ENCODE measurements at places on chromosomes 7 and 10. TPM values are rescaled to one million over a fixed set of nuclear protein-coding genes. Genes with fewer than 3 reads are reported as not detected.

DNA sequence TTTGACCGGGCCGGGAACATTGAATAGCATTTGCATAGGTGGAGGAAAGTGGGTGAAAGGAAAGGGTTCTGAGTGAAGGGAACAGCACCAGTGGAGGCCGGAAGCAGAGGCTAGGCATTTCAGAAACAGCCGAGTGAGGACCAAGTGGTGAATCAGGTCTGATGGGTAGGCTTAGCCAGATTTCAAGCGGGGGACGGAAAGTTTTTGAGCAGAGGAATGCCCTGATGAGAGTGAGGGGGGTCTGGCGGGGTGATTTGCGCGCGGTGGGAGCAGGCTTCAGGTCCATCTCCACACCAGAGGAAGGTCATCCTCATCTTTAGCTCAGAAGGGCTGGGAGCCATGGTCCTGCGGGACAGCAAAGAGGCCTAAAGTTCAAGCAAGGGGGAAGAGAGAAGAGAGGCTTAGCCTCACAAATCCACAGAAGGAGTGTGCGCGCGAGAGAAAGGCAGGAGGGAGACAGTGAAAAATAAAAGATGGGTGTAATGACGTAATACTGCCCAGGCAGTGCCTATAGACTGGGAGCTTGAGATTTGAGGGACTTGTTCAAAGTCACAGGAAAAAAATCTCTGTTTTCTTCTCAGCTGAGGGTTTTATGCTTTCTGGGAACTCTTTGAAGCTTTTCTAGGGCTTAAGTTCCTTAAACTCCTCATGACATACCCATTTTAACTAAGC is 1.0 kb upstream of the DENND2A start:
- no peaks in the 10 kb centered on the region for H3K36me3 ChIP-seq
- peak overlapping the region; percentile 56 for H3K27ac ChIP-seq
- no peak overlapping the region for H3K4me3 ChIP-seq
- H3K4me1 ChIP-seq = no peaks in the 10 kb centered on the region
- DNase-seq = no peak

- no peak for DNase-seq
- no peaks in the 10 kb centered on the region for H3K36me3 ChIP-seq
- H3K4me3 ChIP-seq = no peak overlapping the region
- no peaks in the 10 kb centered on the region for H3K4me1 ChIP-seq
Measured at GRCh38 chr10:123637326-123637880, 28.8 kb upstream of the GPR26 start.

- no peaks in the 10 kb centered on the region for H3K4me1 ChIP-seq
- DNase-seq = no peak
- no peaks in the 10 kb centered on the region for H3K27me3 ChIP-seq
- no peak overlapping the region for H3K4me3 ChIP-seq
- H3K36me3 ChIP-seq = no peaks in the 10 kb centered on the region
Measured at GRCh38 chr7:23960361-23960760, 250.3 kb downstream of the STK31 start.

DNA sequence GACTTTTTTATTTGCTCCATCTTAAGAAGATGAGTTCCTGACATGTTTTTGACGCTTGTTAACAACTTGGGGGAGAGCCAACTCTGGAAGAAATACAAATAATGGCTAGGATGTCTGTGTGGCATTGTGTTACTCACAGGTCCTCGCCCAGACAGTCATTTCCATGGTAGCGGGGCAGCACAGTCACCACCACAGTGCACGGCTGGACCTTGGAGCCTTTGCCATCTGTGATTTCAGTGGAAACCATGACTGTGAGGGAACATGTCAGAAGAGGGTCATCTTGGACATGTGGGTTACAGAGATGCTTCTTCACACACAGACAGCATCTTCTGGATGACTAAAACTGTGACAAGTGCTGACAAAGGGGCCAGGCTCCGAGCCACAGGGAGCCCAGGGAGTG is 74.5 kb downstream of the PKD1L1 start:
- no peak overlapping the region for H3K27ac ChIP-seq
- H3K36me3 ChIP-seq = no peaks in the 10 kb centered on the region

GRCh38 chr10:104337521-104337984 is 712 bp downstream of the ITPRIP start:
- peak overlapping the region; percentile 95 for H3K27ac ChIP-seq
- no peaks in the 10 kb centered on the region for H3K27me3 ChIP-seq
- H3K36me3 ChIP-seq = no peaks in the 10 kb centered on the region
- H3K4me1 ChIP-seq = peaks cover 23% of the 10 kb centered on the region
- DNase-seq = peak; percentile 55

- no peak overlapping the region for H3K27ac ChIP-seq
- H3K4me1 ChIP-seq = peaks cover 26% of the 10 kb centered on the region
- H3K4me3 ChIP-seq = no peak overlapping the region
- no peak for DNase-seq
- no peaks in the 10 kb centered on the region for H3K27me3 ChIP-seq
Measured at GRCh38 chr7:37097983-37098382, 350.7 kb downstream of the ELMO1 start.

- no peaks in the 10 kb centered on the region for H3K27me3 ChIP-seq
- H3K4me3 ChIP-seq = no peak overlapping the region
- H3K36me3 ChIP-seq = no peaks in the 10 kb centered on the region
- no peak overlapping the region for H3K27ac ChIP-seq
Measured at GRCh38 chr10:71505862-71506261, 109.1 kb downstream of the CDH23 start.

DNA sequence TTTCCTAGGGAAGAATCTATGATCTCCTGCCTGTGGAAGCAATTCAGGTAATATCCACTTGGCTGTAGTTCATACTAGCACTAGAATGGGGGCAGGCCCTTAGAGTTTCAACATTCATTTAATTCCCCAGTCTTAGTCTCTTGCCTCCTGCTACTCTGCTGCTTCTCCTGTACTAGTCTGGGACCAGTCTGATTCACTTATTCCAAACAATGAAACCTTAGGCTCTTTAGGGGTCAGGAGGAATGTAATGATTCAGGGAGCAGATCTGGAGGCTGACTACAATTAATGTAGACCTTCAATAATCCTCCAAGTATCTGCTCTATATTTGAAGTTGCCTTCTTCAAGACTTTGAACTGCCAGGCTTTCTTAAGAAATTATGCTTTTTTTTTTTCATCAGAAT is 101.8 kb downstream of the GNAT3 start:
- DNase-seq = no peak
- H3K4me1 ChIP-seq = no peaks in the 10 kb centered on the region
- no peaks in the 10 kb centered on the region for H3K27me3 ChIP-seq
- no peaks in the 10 kb centered on the region for H3K36me3 ChIP-seq
- no peak overlapping the region for H3K27ac ChIP-seq
- no peak overlapping the region for H3K4me3 ChIP-seq

DNA sequence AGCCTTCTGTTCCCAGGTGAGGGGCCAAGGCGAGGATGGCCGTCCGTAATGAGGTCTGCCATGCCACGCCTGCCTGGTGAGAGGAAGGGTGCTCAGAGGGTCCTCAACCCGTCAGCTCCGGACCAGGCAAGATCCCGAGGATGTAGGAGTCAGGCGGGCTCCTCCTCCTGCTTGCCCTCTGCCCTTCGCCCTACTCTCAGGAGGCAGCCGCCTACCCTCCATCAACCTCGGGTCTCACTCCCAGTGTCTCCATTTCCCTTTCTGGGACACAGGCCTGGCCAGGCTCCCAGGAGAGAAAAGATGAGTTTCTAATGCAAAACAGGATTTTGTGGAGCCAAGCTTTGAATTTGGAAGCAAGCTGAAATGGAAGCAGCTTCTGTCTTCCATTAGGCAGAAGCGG is 184.0 kb downstream of the PTPN20 start:
- DNase-seq = no peak
- no peaks in the 10 kb centered on the region for H3K27me3 ChIP-seq
- H3K36me3 ChIP-seq = no peaks in the 10 kb centered on the region
- H3K4me1 ChIP-seq = no peaks in the 10 kb centered on the region
- H3K4me3 ChIP-seq = no peak overlapping the region

DNA sequence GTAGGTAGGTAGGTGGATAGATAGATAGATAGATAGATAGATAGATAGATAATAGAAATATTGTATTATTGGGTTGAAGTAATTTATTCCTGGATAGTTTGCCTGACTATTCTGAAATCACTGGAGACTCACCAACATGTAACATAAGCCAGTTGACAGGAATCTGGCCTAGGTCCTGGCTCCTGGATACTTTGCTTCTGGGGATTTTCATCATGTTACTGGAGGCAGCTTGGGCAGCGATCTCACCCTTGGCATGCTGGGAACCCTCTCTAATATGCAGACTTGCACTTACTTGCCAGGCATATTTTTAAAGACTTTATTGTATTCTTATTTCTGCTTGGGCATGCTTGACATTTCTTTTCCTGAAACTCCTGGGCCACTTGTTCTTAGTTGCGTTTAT is 709.1 kb upstream of the FZD8 start:
- H3K27me3 ChIP-seq = no peaks in the 10 kb centered on the region
- H3K4me3 ChIP-seq = no peak overlapping the region
- no peaks in the 10 kb centered on the region for H3K36me3 ChIP-seq
- no peaks in the 10 kb centered on the region for H3K4me1 ChIP-seq

GRCh38 chr7:5543361-5543760 is 119.7 kb upstream of the TNRC18 start:
- no peak for DNase-seq
- no peaks in the 10 kb centered on the region for H3K27me3 ChIP-seq
- H3K36me3 ChIP-seq = no peaks in the 10 kb centered on the region
- H3K27ac ChIP-seq = no peak overlapping the region
- no peak overlapping the region for H3K4me3 ChIP-seq

DNA sequence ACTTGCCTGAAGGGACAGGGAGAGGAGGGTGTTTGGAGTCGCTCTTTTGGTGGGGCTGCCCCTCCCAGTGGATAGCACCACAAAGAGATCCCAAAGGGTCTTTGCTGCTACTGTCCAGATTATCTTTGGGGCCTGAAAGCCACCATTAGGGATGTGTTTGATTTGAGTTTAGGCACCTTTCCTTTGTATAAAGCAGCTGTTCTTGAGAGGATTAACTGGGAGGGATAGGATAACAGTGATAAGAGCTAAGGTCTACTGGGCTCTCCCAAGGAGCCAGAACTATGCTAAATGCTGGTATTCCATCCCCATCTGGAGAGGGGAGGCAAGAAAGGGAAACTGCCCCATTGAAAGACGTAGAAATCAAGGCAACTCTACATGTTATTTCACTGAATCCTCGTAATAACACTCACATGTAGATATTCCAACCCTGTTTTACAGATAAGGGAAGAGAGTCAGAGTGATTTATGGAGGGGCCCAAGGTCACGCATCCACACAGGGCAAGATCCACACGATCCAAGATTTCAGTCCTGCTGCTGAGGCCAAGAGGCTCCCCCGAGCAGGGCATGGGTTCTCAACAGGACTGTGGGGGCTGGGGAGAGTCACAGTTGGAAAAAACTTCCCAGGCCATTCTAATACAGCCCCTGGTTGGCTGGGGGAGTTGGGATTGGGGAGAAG is 11.1 kb upstream of the TCF7L2 start:
- no peak overlapping the region for H3K4me3 ChIP-seq
- no peaks in the 10 kb centered on the region for H3K36me3 ChIP-seq
- DNase-seq = no peak
- no peak overlapping the region for H3K27ac ChIP-seq
- no peaks in the 10 kb centered on the region for H3K4me1 ChIP-seq

- H3K27me3 ChIP-seq = no peaks in the 10 kb centered on the region
- no peaks in the 10 kb centered on the region for H3K36me3 ChIP-seq
Measured at GRCh38 chr7:45007106-45007505, 7.1 kb downstream of the CCM2 start.

- DNase-seq = no peak
- H3K27ac ChIP-seq = no peak overlapping the region
- no peak overlapping the region for H3K4me3 ChIP-seq
- no peaks in the 10 kb centered on the region for H3K4me1 ChIP-seq
- H3K36me3 ChIP-seq = no peaks in the 10 kb centered on the region
Measured at GRCh38 chr7:135924302-135924701, 52.9 kb downstream of the MTPN start.

- no peak overlapping the region for H3K4me3 ChIP-seq
- no peaks in the 10 kb centered on the region for H3K36me3 ChIP-seq
- no peak overlapping the region for H3K27ac ChIP-seq
- no peak for DNase-seq
Measured at GRCh38 chr10:79488336-79488735, 24.0 kb upstream of the EIF5AL1 start.

DNA sequence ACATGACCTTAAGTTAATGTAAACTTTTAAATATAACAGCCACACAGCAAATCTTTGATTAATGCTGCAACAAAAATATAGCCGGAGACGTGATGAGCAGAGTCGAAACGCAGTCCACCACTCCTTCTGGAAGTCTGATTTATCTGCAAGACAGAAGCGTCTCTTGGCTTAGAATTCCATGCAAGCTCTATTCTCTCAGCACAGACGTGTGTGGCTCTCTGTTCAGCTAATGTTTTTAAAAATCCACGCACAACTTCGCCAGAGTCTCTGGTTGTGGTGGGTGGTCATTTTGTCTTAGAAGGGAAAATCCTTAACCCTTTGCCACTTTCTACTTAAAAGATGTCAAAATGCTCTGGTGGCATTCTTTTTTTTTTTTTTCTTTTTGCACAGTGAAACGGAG is 438.0 kb upstream of the MGMT start:
- no peak overlapping the region for H3K4me3 ChIP-seq
- H3K27me3 ChIP-seq = no peaks in the 10 kb centered on the region
- no peaks in the 10 kb centered on the region for H3K4me1 ChIP-seq
- no peak for DNase-seq

The SRRM3 gene
- total RNA-seq = 0.14 TPM

The CTTNBP2 gene
- 0.31 TPM for total RNA-seq

The C10orf67 gene
- total RNA-seq = not detected

The GNA12 gene
- 14.4 TPM for total RNA-seq

The AP4M1 gene
- 7.3 TPM for total RNA-seq
